RCC 7860 (cell line): ENCODE measurements at places on chromosomes 16 and 17.
A peak's percentile ranks its signal among the peaks of the same experiment; 100 is the strongest.

GRCh38 chr16:78742501-78743283, 643.2 kb downstream of the WWOX start:
- peak; percentile 40 for DNase-seq

- DNase-seq: no peak
Observed at GRCh38 chr16:66337463-66338188, 28.9 kb upstream of the CDH5 start.

- no peak for DNase-seq
Observed at GRCh38 chr17:45357364-45357997, 40.7 kb upstream of the MAP3K14 start.

DNA sequence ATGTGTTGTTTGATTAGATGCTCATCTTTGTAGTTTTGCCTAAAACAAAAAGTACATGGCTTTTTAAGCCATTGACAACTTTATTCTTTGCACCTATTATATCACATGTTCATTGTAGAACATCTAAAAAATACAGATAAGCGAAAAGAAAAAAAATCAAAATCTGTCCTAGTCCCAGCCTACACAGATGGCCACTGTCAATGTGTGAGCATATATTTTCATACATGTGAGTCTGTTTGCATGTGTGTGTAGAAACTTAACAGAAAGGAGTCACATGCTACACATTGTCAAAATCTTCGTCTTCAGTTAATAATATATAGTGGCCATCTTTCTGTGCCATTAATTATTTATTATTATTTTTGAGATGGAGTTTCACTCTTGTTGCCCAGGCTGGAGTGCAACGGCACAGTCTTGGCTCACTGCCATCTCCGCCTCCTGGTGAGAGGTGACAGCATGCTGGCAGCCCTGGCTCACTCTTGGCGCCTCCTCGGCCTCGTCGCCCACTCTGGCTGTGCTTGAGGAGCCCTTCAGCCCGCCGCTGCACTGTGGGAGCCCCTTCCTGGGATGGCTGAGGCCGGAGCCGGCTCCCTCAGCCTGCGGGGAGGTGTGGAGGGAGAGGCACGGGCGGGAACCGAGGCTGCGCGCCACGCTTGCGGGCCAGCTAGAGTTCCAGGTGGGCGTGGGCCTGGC, 68.5 kb upstream of the AMZ2 start:
- DNase-seq: no peak

DNA sequence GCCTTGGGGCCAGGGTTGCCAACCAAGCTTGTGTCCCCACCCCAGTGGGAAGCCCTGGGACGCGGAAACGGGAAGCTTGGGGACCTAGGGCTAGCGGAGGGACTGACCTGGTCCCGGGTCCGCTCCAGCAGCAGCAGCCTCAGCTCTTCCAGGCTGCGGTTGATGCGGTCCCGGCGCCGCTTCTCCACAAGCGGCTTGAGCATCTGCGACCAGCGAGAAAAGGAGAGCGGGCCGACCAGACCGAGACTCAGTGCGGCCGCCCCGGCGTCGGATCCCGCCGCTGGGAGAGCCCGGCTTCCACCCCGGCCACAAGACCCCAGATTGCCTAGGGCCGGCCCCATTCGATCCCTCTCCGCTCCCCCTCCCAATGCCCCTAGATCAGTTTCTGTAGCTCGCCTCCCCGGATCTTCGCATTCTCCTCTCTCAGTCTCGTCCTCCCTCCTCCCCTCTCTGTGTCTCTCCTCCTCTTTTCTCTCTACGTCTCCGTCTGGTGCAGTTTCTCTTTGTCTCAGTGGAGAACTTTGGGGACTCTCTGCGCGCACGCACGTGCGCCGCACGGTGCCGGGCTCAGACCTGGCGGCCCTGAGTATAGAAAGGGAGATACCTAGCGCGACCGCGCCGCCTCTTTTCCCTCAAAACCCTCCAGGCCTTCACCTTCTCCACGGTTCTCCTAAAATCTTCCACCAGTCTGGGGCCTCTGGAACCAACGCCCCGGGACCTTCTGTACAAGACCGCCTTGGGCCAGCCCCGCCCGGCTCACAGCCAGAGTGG, 797 bp downstream of the HES7 start:
- no peak for DNase-seq

DNA sequence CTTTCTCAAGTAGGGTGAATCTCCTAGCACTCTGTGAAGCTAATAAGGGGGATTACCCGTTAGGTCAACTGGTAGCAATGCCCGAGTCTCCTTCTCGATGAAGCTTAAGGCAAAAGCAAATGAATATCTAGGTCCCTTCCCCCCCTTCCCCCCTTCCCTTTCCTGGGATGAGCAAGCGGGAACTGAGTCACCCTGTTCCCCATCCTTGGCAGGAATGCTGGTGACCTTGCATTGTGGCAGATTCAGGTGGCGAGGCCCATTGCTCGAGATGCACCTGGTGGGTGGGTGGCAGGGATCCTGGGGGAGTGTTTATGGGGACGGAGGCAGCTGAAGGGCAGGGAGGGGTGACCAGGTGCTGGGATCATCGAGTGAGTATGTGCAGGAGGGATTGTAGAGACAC, 7.1 kb downstream of the NXPH3 start:
- no peak for DNase-seq

DNA sequence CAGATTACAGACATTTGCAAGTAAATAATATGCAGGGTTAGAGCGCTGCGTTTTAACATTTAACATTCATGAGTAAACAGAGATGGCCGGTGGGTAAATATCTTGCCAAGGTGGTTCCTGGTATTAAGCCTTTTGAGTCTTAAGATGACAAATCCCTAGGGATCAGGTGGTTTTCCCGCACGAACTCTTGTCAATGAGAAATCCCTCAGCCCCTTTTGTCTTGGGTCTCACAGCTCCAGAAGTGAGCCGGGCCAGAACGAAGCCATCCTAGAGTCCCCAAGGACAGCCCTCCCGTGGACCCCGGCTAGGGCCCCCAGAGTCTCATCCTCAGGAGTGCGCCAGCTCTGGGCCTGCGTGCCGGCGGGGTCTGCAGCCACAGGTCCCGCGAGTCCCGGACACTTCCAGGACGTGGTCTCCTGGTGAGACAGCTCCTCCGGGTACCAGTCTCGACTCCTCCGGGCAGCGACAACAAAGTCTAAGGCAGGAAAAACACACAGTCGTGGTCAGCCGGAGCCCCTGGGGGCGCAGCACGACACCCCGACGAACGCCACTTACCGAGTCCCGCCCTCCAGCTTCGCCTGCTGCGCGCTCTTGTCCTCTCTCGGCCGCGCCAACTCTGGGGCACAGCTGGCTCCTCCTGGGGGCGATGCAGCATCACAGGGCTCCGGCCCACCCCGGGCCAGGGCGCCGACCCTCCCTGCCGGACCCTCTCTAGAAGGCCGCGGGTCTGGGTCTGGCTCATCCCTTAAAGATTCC, 13.3 kb downstream of the MIS12 start:
- DNase-seq: no peak

DNA sequence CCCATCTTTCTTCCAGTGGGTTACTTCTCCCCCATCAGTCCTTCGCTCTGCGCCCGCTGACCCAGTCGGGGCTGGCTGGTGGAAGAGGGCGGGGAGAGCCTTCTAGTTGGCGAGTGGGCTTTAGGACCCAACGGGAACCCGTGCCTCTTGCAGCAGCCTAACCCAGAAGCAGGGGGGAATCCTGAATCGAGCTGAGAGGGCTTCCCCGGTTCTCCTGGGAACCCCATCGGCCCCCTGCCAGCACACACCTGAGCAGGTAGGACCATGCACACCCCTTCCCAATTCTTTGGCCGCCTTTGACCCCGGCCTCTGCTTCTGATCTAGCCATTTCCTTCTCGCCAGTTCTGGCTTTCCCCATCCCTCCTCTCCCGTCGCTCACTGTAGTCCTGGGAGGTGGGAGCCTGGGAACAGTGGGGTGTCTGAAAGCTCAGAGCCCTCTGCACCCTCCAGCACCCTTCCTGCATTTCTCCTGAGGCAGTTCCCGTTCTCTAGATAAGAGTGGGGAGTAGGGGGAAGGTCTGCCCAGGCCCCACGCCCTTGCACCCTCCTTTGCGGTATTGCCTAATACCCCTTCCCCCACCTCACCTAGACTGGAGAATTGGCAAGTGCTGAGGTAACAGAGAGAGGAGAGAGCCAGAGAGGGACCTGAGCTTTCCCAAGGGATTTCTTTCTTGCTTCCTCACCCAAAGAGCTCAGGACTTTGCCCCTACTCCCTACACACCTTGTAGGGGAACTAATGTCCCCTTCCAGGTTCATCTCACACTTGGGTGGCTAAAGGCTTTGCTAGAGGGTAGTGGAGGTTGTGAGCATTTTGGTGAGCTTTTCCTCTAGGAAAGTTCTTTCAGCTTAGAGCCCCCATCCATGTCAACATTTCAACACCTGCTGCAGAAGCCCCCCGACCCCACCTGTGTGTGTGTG, at the start of gene RARA:
TSS of gene RARA (plus strand) at position 150 of the 918 bp plus-strand sequence. CDS start 22,039 bp downstream, outside the sequence.
- DNase-seq: no peak

DNA sequence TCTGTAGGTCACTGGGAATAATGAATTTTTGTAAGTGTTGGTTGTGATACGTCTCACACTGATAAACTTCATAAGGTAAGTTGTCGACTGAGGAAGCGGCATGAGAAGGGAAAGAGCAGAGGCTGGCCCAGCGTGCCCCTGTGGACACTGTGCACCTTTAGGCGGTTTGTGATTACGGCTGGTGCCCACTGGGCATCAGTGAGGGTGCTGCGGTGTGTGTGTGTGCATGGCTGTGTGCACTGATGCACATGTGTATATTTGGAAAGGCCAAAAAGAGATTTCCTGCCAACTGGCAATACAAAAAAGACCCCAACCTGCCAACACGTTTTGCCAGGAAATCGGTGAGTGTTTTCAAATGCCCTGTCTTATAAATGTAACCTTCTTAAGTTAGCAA, 11.9 kb downstream of the IRF8 start:
- DNase-seq: no peak

DNA sequence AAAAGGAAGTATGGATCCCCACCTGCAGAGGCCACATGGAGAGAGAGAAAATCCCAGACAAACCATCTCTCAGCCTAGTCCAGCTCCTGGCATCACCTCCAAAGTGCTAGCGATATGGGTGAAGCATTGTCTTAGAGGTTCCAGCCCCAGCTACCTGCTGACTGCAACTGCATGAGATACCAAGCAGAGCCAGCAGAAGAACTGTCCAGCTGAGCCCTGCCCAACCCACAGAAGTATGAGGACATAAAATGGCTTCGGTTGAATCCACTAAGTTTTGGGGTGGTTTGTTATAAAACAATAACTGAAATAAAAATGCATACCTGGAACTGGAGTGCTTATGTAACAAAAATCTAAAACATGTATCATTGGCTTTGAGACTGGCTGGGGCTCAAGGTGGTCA, 20.4 kb upstream of the SLFN5 start:
- DNase-seq: no peak
